Activated naive CD4-positive, alpha-beta T cell (primary cell): ENCODE measurements at places on chromosomes 12 and 14.

DNA sequence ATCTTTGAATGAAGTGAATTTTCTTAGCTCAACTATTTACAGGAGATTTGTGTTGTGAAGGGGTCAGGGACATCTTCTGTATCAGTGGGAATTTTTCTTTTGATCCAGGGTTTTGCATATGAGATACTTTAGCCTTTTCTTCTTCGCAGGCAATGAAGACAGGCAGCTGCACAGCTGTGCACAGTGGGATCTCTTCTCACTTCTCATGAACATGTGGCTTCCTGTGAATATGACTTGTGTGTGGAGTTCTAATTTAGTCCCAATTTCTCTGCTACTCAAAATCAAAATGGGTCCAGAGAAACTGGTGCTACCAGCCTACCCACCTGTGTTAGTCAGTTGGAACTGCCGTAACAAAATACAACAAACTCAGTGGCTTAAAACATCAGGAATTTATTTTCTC is 37.8 kb downstream of the ARF6 start:
- DNase-seq = no peak

GRCh38 chr12:129971721-129972120 is 67.9 kb upstream of the TMEM132D start:
- no peak for DNase-seq

- DNase-seq = no peak
Observed at GRCh38 chr14:86639146-86639545, 1109.2 kb downstream of the FLRT2 start.

DNA sequence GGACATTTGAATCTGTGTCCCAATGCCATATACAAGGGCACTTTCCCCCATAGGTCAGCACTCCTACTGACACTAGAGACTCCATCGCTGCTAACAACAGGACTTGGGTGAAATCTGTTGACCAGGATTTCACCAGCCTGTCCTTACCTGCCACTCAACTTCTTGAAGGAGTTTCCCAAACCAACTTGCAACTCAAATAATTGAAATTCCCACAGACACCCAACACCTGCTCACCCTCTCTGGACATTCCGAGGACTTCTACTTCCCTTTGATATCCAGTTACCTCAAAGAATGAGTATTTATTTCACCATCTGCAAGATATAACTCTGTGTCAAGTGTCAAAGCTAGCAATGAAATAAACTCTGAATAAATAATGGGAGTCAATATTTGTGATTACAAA is 44.6 kb downstream of the LLPH start:
- no peak for DNase-seq

DNA sequence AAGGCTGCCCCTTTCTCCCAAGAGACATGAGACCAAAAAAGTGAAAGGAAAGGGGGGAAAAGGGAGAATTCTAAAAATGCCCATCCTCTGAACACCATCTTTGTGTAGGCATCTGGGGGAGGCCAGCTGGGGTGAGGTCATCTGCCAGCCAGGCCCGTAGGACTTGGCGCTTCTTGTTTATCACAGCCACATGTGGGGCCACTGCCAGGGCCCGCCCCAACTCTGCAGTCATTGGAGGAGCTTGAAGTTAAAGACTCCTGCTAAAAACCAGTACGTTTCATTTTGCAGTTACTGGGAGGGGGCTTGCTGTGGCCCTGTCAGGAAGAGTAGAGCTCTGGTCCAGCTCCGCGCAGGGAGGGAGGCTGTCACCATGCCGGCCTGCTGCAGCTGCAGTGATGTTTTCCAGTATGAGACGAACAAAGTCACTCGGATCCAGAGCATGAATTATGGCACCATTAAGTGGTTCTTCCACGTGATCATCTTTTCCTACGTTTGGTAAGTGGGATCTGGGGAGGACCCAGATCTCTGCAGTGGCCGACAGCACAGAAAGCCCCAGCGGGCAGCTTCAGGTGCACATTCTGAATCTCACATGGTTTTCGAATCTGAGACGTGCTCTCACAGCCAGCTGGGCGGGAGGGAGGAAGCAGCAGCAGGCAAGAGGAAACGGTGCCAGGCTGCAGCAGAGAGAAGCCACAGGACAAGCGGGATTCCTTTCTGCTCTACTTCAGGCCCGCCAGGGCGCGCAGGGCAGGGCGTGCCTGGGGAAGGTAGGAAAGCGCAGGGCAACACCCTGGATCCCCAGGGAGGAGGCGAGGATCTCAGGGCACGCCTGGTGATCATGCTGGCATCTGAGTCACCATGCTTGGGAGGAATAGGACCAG is at the start of gene P2RX7:
Gene P2RX7, plus strand, starts transcription at position 276 of the 881 bp plus-strand sequence. Its CDS starts 95 bp downstream, at position 371.
- no peak for DNase-seq

GRCh38 chr12:106602076-106602475 is 19.3 kb downstream of the RFX4 start:
- no peak for DNase-seq

DNA sequence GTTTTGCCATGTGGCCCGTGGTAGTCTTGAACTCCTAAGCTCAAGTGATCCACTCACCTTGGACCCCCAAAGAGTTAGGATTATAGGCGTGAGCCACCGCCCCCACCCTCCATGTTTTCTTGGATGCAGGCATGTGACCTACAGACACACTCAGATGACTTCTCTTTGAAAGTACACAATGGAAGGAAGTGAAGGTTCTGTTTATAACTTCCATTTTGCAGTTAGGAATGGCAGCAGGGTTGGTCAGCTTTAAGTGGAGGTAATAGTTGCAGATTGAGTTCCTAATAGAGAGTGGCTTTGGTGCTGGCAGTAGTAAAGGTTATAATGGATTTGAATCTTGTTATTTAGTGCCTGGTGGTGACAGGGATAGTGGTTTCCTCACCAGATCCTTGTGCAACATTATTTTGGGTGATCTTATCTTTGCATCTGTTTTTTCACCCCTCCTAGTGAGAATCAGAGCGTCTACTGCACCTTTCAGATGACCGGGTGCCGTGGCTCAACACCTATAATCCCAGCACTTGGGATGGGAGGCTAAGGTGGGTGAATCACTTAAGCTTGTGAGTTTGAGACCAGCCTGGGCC is 15.3 kb downstream of the LARP4 start:
- DNase-seq = no peak

DNA sequence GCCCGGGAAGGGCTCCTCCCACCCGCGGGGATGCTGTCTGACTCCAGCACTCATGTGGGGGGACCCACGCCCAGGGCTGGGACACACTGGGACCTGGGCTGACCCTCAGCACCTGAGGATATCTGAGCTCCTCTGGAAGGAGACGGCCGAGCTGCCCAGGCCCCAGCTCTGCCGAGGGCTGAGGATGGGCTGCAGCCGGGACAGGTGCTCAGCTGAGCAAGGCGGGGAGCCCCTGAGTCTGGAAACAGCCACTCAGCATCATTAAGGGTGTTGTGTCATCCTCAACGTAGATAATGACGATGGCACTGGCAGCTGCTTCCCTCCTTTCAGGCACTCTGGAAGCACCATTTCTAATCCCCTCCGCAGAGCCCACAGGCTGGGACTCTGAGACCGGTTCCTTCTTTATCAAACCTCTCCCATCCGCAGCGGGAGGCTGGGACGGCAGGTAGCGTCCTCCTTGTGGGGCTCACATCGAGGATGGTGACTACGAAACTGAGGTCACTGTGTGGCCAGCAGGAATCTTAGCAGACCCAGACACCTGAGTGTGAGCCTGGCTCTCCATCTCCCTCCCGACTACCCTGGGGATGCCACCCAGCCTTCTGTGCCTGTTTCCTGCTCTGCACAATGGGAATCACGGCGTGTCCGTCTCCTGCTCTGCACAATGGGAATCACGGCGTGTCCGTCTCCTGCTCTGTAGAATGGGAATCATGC is 26.7 kb upstream of the SFSWAP start:
- no peak for DNase-seq

- no peak for DNase-seq
Observed at GRCh38 chr12:48199774-48200221, 3.3 kb downstream of the OR10AD1 start.

- DNase-seq = no peak
Observed at GRCh38 chr12:107360482-107360881, 267.1 kb upstream of the CRY1 start.

- no peak for DNase-seq
Observed at GRCh38 chr12:46402451-46402850, 29.9 kb upstream of the SLC38A2 start.

- no peak for DNase-seq
Observed at GRCh38 chr12:29050503-29050902, 98.6 kb upstream of the FAR2 start.

GRCh38 chr14:36726128-36726527 is 64.5 kb downstream of the PAX9 start:
- no peak for DNase-seq

- DNase-seq = no peak
Observed at GRCh38 chr12:49537752-49538509, 899 bp upstream of the KCNH3 start.

- no peak for DNase-seq
Observed at GRCh38 chr12:69484428-69484827, 14.2 kb downstream of the FRS2 start.

GRCh38 chr14:35818346-35819115 is 7.6 kb upstream of the BRMS1L start:
- no peak for DNase-seq

- DNase-seq = no peak
Observed at GRCh38 chr14:63426838-63427352, 108.2 kb upstream of the GPHB5 start.

- no peak for DNase-seq
Observed at GRCh38 chr14:45249856-45250575, 3.0 kb downstream of the MIS18BP1 start.

- DNase-seq = no peak
Observed at GRCh38 chr14:78567343-78567742, 397.2 kb downstream of the NRXN3 start.

- DNase-seq = no peak
Observed at GRCh38 chr14:73760598-73761586, 46.7 kb upstream of the PNMA1 start.

- no peak for DNase-seq
Observed at GRCh38 chr12:130481392-130481879, 143.7 kb downstream of the PIWIL1 start.

- DNase-seq = no peak
Observed at GRCh38 chr12:114287821-114288525, 118.0 kb downstream of the TBX5 start.

DNA sequence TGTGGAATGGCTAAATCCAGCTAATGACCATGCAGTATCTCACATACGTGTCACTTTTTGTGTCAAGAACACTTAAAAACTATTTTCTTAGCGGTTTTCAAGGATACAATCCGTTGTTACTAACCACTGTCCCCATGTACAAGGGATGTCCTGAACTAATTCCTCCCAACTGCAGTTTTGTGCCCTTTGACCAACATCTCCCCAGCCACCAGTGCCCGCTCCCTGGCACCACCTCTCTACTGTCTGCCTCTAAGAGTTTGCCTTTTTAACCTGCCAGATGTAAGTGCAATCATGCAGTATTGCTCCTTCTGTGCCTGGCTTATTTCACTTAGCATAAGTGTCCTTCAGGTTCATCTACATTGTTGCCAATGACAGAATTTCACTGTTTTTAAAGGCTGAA is 315.7 kb downstream of the TMEM121 start:
- no peak for DNase-seq

GRCh38 chr14:104110491-104111209 is 25.1 kb downstream of the ASPG start:
- no peak for DNase-seq

DNA sequence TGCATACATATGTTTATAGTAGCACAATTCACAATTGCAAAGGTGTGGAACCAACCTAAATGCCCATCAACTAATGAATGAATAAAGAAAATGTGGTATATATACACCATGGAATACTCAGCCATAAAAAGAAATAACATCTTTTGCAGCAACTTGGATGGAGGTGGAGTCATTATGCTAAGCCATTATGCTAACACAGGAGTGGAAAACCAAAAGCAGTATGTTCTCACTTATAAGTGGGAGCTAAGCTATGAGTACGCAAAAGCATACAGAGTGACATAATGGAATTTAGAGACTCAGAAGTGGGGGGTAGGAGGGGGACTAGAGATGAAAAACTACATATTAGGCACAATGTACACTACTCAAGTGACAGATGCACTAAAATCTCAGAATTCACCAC is 16.2 kb upstream of the SPTSSA start:
- DNase-seq = no peak

DNA sequence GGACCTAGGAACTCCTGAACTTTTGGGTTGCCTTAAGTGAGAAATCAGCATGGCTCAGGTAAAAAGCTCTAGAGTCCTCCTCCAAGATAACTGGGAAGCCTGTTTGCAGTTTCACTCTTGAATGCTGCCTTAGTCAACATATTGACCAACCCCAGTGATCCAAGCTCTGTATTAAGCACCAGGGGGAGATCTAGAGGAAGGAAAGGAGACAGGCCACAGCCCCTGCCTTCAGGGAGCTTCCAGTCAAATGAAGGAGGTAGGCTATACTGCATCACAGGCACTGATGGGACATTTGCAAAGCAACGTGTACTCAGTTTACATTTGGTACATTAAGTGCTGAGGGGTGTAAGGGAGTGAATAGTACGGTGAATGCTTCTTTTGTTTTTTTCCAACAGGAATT is 1.2 kb upstream of the CSAD start:
- DNase-seq = no peak

DNA sequence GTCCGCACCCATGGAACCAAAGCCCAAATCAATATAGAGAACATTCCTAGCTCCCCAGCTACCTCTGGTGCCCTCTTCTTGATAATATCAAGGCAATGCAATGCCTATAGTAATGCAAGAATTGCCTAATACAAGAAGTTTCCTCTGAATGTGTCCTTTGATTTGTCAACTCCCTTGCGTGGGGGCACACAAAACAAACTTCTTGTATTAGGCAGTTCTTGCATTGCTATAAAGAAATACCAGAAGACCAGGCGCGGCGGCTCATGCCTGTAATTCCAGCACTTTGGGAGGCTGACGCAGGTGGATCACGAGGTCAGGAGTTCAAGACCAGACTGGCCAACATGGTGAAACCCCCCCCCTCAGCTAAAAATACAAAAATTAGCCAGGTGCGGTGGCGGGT is 10.4 kb upstream of the ITPK1 start:
- no peak for DNase-seq

- no peak for DNase-seq
Observed at GRCh38 chr12:102638777-102639176, 158.4 kb upstream of the IGF1 start.

DNA sequence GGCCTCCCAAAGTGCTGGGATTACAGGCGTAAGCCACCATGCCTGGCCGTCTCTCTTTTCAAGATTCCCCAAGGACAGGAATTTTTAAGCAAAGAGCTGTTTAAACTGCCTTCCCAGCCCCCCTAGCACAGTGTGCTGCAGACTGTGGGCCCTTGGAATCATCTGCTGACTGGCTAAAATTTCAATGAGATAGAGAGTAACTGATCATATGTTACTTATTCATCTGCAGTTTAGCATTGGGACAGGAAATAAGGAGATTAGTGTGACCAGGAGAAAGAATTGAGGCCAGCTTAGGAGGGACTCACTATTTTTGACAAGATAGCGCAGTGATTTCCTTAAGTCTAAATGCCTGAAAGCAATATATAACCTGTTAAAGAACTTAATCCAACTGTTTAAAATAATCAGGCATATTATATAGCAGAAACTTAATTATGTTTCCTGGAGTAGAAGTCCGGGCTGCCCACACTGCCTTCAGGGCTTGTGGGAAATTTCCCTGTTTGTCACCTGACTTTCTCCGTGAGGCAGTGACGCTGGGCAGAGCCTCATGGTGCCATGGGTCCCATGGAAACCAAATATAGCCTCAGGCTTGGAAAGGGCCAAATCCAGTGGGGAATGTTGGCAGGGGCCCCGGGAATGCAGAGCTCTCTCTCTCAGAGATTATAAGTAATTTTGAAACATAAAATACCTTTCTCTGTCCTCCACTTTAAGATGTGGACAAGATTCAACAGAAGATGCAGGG is 22.8 kb upstream of the CEBPE start:
- no peak for DNase-seq

- no peak for DNase-seq
Observed at GRCh38 chr14:77045238-77046162, 17.0 kb upstream of the IRF2BPL start.
